ENCODE measurements at places on chromosomes 7 and 10.

DNA sequence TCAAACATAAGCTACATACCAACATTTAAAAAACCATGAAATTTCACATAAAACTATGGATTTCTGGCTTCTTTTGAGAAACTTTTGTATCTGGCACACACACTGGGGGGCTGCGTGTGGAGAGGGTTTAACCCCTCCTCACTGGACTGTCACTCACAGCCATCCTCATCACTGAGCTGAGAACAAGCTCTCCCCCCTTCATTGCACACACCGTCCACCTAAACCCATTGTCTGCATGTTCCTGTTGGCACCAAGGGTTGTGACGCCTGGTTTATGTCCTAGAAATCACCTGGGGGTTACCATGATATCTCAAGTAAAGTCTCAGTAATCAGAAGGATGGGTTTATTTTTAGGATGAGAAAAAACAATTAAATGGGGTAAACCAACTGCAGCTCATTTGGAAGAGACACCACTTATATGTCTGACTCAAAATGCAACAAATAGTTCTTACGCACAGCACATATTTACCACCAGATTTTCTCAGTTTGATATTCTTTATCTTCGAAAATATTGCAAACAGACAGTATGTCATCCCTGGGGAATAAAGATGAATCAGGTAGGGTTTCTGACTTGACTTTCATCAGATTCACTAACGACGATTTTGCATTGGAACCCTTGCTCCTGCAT, 218.5 kb upstream of the KLF6 start:
- DNase-seq: no peak

DNA sequence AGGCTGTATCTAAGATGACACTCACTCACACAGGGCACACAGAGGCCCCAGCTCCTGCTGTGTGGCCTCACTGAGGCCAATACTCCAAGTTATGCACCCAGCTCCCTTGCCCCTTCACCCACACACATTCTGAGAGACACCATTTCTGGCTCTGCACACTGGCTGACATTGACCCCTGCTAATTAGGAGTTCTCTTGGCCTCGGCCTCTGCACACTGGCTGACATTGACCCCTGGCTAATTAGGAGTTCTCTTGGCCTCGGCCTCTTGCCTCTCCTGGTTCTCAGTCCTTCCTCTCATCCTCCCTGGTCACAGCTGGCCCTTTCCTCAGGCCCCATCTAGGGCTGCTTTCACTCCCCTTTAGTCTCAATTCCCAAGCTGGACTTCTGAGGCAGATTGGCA, 97.3 kb downstream of the GRID1 start:
- no peak for DNase-seq

GRCh38 chr7:12066521-12066920, 144.6 kb upstream of the TMEM106B start:
- no peak for DNase-seq

- DNase-seq: peak; percentile 22
Observed at GRCh38 chr7:32515890-32516550, 20.7 kb downstream of the AVL9 start.

- no peak for DNase-seq
Observed at GRCh38 chr7:18566829-18567228, 71.3 kb downstream of the HDAC9 start.

DNA sequence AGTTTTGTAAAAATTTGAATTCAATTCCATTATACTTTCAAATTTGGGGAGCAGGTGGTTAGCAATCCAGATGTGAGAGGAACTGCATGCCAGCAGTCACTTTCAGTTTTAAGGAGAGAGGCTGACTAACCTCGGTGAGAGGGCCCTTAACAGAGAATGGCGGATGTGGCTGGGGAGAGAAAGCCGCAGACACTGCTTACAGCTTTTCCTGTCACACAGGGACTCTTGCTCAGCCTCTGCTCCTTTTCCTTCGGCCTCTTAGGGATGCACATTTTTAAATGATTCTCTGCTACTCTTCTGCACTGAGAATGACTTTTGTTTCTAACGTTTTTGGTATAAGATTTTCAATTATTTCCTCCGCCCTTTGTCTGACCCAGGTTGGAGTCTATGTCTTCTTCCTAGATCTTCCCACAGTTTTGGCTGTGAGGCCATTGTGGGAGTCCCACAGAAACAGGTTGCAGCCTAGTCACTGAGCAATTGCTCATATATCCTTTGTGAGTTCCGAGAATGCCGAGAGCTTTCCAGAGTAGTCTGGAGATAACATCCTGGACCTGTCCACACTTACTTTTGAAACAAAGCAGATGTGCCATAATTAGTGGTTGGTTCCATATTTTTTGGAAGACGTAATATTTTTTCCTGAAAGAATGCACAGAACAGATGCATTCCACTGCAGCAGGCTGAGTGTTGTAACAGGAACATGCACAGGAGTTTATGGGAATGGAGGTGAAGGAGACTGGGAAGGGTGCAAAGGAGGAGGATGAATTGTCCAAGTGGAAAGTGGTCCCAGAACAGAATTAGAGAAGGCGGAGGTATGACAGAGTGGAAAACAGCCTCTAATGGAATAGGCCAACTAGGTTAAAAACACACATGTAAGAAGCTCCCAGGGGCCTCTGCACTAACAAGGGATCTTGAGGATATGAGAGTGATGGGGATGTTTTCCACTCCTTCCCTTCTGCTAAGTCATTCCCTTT, 168.0 kb upstream of the ZNF32 start:
- DNase-seq: peak; percentile 58

DNA sequence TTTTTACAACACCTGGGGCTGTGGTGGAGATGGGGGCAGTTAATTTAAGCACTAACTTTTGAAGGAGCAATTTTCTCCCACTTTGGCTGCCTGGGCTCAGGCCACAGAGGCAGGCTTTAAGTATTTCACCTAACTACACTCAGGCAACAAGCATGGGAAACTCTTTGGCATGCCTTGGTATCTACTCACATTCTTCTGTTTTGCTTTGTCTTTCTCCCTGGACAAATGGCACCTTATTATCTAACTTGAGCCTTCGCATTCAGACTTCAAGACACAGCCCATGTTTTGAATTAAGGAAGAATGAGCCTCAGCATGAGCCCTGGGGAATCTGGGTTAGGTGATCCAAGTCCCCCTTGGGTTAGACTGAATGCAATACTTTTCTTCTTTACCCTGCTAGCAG, 31.8 kb upstream of the BMPER start:
- DNase-seq: no peak

GRCh38 chr7:144391014-144391413, 12.5 kb downstream of the NOBOX start:
- no peak for DNase-seq

DNA sequence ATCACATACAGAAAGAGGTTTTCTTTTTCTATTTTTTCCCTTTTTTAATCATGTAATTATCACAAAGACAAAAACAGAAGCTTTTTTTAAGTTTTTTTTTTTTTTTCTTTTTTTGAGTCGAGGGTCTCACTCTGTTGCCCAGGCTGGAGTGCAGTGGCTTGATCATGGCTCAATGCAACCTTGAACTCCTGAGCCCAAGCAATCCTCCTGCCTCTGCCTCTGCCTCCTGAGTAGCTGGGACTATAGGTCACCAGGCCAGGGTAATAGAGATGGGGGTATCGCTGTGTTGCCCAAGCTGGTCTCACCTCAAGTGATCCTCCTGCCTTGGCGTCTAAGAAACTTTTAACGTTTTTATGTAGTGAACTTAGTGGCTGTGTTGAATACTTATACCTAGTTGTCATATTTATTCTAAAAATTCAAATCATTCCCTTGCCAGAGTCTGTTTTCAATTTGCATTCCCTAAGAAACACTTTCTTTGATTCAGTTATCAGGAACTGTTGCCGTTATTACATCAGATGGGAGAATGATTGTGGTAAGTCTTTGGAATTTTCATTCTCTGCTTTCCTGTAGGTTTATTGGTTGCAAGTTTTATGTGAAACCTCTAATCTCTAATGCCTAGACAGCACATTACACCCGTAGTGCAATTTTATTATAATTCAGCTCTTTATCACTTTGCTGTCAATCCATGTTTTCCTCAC, 1.3 kb downstream of the LSM8 start:
- DNase-seq: no peak

GRCh38 chr7:143214789-143215679, 6.8 kb upstream of the TAS2R40 start:
- DNase-seq: peak; percentile 54

DNA sequence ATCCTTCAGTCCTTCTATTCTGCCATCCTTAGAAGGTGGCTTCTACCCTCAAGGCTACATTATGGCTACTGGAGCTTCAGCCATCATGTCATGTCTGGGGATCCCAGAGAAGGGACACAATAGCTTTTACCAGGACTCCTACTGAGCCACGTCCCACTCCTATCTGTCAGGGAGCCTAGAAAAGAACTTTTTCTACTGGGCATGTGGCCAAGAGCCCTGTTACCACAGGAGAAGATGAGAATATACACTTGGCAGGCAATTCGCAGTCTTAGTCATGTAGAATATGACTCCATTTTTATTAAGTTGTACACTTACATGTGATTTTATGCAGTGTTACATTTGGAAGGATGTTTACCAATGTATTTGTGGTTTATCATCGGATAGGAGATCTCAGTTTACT, 64.6 kb upstream of the KCNMA1 start:
- no peak for DNase-seq

DNA sequence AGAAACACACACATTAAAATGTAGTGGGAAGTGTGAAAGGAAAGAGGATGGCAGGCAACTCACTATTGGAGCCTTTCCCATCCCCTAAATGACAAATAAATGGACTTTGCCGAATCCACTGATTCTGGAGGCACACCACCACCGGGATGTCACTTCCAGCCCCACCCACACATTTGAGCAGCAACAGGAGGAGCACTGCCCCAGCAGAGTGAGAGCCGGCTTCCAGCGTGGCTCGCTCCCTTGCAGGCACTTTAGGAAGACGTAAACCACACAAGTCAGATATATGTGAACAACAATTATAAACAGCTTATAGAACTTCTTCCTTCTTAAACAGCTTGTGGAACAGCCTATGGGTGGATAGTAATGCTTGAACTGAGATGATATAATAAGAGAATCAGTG, 191.0 kb downstream of the DGKI start:
- no peak for DNase-seq

DNA sequence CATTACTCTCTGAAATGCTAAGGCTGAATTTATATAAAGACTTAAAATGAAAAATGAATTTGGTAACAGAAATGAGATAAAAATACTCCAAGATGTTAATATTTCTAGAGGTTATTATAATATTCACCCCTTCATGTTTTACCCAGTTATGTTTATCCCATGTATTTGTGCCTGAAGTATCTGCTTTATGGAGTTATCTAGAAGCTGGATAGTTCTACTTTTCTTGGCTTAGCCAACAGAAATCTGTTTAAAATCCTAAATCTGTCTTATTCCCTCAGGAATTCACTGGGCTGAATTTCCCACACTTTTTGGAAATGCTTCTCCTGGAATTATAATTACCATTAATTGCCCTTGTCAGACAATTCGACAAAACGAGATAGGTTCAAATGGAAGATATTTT, 201.6 kb downstream of the THSD7A start:
- DNase-seq: no peak

- DNase-seq: no peak
Observed at GRCh38 chr7:94389381-94389780, 5.3 kb upstream of the COL1A2 start.

DNA sequence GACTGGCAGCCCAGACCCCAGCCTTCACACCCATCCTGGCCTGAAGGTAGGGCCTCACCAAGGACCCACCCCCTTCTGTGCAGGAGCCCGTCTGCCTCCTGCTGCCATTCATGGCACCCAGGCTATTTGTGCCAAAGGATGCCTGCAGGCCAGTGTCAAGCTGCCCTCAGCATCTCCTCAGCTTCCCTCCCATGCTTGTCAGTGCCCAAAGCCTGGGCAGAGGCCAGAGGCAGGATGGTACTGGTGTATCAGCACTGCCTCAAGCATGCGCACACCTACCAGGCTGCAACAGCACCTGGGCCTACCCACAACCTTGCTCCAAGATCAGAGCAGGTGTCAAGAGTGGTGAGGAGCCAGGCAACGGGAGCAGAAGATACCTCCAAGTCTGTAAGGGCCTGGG, 27.6 kb downstream of the SFTPA1 start:
- DNase-seq: no peak

GRCh38 chr7:69906283-69906995, 308.2 kb downstream of the AUTS2 start:
- no peak for DNase-seq

- no peak for DNase-seq
Observed at GRCh38 chr10:124996854-124997215, 54.9 kb downstream of the ZRANB1 start.

DNA sequence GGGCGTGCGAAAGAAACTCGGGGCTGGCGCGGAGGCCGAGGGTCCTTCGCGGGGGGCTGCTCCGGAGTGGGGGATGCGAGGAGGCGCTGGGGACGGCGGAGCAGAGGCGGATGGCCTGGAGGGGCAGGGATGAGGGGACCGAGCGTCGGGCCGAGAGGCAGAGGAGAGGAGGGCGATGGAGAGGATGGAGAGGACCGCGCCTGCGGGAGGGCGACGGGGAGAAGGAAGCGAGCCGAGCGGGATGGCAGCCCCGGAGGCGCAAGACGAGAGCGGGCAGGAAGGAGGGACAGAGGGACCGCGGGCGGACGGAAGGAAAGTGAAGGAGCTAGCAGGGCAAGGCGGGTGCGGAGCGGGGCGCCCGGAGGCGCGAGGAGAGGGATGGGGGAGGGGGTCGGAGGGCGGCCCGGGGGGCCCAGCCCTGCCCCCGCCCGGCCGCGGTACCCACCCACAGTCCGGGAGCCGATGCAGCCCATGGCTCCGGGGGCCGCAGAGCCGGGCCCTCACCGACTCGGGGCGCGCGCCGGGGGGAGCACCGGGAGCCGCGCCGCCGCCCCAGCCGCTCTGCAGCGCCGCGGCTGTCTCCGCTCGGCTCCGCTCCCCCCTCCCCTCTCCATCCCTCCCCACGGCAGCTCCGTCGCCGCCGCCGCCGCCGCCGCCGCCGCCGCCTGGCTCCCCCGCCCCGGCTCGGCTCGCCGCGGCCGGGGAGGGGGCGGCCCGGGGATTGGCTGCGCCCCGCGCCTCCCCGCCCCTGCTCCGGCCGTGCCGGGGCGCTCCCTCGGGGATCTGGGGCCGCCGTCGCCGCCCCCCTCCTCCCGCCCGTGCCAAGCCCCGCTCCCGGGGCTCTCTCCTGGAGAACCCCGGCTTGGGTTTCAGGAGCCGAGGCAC, at the start of gene FAM131B:
Gene FAM131B (minus strand): TSS at position 583 of the 885 bp plus-strand sequence. CDS start 110 bp downstream, at position 473.
- peak; percentile 46 for DNase-seq

- DNase-seq: no peak
Observed at GRCh38 chr7:54796150-54796549, 37.1 kb upstream of the SEC61G start.

- no peak for DNase-seq
Observed at GRCh38 chr10:23872290-23872689, 336.6 kb upstream of the KIAA1217 start.

GRCh38 chr10:21501731-21502347, 23.6 kb downstream of the SKIDA1 start:
- no peak for DNase-seq
